Globus pallidus (tissue), 1 donor: ENCODE measurements at places on chromosomes 5 and 9.

- peak; percentile 33 for DNase-seq
Observed at GRCh38 chr9:96021551-96022444, 146.3 kb downstream of the ERCC6L2 start.

DNA sequence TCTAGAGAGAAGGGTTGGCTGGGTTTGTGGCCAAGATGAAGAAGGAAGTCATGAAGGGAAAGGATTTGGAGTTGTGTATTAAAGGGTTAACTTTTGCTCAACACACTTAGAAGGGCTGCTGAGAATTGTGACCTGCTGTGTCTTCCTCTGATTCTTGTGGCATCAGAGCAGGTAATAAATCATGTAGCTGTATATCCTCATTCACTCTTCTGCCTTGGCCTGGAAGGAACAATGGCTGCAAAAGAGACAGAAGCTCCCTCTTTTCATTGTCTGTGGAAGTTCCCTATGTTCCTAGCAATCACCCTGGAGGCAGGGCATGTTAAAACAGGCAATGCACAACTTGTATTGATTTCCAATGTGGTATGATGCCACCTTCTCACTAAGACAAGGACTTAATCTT, 159.1 kb downstream of the LRRC70 start:
- DNase-seq = no peak

GRCh38 chr5:24767086-24767485, 122.3 kb upstream of the CDH10 start:
- DNase-seq = no peak

- no peak for DNase-seq
Observed at GRCh38 chr9:98329281-98329680, 73.8 kb upstream of the TBC1D2 start.

DNA sequence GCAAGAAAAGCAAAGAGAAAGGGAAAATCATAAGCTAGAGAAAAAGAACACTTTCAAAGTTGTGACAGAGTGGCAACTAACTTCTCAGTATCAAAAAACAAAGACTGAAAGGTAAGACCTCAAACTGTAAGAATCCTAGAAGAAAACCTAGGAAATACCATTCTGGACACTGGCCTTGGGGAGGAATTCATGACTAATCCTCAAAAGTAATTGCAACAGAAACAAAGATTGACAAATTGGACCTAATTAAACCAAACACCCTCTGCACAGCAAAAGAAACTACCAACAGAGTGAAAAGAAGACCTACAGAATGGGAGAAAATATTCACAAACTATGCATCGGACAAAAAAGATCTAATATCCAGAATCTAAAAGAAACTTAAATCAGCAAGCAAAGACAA, 79.1 kb downstream of the FEM1C start:
- no peak for DNase-seq
